ENCODE measurements at places on chromosomes 3 and 15.

DNA sequence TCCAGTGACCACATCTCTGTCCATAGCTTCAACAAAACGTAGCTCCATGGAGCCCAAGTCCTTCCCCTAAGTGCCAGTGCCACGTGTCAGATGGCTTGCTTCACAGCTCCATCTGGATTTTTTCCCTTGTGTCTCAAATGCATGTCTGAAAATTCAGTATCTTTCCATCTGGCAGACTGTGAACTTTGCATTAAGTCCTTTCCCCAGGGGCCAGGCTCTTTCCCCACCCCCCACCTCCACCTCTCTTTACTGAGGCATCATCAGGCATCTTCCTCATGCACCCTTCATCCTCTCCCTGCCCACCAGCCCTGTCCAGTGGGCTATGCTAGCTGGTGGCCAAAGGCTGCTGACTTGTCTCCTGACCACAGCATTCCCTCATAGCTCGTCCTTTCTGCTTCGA is 53.7 kb downstream of the PDIA5 start:
- no peak for DNase-seq

DNA sequence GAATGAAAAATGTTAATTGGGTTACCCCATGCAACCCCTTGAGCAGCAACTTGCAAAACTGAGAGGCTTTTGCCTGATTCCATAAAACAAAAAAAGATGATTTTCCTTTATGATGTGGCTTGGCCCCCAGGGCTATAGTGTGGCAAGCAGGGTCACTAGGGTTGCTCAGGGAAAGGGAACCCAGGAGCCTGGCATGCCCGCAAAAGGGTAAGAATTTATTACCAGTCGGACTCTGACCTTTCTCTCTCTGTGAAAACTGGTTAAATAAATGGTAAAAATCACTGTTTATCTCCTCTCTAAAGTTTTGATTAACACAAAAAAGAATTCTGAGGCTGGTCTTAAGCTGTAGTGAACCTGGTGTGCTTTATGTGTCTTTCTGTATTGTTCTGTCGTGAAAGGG is 37.7 kb upstream of the SEC61A1 start:
- no peak for DNase-seq

DNA sequence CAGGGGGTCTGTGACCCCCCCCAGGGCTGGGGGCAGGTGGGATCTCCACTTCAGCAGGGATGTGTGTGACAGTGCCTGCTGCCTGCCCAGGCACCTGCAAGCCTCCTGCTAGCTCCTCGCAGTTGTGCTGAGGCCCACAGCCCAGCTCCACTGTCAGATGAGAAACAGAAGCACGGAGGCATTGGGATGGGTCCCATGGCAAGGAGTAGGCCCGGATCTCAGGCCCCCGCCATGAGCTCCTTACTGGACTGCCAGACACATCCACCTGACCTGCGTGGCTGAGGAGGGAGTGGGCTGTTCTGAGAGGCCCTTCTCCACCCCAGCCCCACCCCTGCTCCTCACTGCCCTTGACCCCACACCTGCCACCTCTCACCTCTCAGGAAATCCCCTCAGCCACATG is 18.2 kb upstream of the SKOR1 start:
- no peak for DNase-seq

DNA sequence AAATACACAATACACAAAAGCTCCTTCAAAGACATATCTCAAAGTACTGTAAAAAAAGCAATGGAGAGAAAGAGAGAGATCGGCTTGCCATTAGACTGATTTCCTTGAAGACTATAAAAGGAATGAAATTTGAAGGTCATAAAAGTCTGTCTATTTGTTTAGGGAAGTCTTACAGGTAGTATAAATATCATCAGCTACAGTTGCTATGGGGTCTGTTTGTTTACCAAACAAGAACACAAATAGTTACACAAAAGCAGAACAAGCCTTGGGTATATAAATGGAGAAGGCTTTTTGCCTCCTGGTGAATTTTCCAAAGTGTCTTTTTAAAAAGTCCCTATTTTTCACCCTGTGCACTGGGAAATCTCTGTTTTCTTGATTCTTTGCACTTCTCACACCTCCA is 552.3 kb downstream of the FOXP1 start:
- no peak for DNase-seq

GRCh38 chr3:155065537-155065936 is 14.6 kb upstream of the MME start:
- DNase-seq: no peak

- DNase-seq: no peak
Measured at GRCh38 chr15:80654299-80654698, 40.8 kb upstream of the ABHD17C start.

DNA sequence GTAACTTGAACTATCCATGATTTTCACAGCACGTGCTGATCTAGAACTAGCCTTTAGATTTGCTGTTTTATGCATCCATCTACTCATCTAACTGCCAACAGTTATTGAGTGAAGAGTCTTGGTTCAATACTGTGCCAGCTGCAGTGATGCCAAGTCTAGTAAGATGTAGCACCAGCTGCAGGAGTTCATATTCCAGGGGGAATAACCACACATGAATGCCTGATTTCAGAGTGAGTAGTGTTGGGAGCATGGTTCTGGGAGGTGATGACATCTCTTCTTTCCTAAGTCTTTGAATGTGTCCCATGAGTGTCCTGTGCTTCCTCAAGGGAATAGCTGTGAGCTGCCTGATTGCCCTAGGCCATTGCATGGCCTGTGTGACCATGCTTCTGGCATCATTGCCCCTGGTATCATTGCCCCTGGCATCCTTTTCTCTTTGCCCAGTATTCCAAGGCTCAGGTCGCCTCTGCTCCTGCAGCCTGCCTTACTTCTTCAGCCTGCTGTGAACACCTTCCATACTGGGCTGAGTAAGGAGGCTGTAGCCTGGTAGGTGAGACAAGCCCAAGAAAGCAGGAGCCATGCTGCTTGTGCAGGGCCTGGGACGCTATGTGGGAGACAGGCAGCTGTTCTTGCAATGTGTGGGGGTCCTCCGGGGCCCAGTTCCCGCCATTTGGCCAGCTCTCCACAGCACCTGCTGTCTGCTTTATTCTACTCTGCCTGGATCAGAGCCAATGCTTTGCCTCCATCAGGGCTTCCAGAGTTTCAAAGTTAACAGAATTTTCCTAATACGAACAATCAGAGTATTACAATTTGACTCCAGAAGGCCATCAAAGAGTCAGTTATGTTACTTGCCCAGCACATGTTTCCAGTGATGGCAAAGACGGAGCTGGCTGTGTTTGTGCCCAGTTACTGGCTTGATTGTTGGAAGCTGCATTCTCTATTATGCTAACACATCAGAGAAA is 73.2 kb downstream of the CLSTN2 start:
- DNase-seq: no peak

- DNase-seq: no peak
Measured at GRCh38 chr3:33083958-33084357, 13.0 kb downstream of the GLB1 start.

DNA sequence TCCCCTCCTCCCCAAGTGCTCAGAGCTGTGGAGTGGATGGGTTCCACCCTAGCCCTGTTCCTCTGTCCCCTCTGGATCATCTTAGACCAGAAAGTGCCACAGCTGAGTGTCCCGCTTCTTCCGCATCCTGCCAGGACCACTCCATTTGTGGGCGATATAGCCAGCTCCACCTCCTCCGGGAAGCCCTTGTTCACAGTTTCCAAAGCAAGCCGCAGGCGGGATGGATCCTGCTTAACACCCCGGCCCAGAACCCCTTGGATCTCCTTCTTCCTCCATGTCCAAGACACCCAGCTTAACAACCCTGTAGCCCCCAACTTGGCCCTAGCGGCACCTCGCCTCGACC is 490 bp upstream of the ALAS1 start:
- no peak for DNase-seq

DNA sequence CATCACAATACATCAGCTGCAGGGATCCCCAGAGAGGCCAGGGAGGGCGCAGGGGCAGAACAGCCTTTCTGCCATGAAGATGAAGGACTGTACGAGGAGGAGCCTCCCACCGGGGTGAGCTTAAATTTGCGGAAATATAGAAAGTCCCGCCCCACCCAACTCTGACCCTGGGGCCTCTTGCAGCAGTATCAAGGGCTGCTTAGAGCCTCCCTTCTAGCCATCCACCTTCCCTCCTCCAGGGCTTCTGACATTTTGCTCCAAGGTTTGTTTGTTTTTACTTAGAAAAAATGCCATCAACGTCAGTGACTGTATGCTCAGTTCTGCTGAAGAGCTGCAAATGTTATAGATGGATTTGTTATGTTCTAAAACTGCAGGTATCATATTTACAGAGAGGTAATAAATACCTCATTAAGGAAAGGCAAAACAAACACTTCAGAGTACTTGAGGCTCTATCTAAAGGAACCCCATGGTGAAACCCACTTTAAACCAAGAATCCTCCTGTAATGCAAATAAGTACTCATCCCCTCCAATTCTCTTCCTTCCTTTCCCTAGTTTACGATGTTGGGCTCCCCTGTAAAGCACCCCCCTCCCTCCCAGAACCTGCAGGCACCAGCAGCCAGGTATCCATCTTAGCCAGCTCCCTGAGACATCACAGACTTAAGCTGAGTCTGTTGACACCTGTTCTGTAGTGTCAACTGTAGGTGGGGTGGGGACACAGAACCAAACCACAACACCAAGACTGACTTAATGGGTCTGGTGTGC is 30.5 kb downstream of the RFTN1 start:
- DNase-seq: no peak

GRCh38 chr15:32878869-32879805 is 161.3 kb downstream of the GREM1 start:
- DNase-seq: no peak

DNA sequence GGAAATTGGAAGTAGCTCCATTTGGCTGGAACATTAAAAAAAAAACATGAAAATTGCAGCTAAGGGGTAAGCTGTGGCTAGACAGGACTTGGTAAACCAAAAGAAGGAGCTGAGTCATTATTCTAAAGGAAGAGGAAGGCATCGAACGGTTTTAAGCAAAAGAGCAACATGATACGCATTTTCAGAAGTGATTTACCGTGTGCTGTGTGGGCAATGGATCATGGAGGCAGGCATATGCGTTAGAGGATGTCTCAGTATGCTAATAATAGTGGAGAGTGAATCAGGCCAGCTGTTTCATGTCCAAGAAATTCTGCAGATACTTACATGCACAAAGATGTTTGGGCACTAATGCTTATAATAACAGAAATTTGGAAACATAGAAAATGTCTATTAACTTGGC is 409.1 kb upstream of the ATP11B start:
- no peak for DNase-seq

DNA sequence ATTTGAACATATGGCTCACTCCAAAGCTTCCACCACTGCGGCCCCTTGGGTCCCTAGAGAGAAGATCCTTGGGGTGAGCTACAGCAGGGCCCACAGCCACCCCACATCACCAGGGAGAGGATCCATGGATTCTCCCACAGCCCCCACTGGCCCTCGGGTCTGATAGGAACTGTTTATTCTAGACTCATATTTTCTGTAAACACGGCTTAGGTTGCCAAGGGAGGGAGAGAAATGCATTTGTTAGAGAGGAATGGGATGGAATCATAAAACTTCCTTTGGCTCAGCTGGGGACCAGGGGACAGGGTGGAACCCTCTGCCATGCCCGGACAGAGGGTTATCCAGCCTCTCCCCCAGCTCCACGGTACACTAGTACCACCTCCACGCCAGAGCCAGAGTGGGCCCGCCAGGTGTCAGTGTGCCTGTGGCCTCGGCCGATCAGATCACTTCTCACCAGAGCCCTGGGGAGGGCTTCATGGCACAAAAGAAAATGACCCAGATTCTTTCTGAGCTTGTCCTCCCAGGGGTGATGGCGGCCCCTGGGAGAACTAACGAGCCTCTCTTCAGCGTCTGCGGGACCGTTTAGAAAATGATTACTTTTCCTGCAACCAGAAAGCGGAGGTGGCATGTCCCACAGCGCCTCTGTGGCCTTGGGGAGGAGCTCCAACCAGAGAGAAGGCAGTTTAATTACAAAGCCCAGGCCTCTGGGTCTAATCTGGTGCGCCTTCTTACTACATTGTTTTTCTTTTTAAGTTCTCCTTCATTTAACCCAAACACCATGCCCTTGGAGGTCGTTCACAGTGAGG is 33.7 kb downstream of the ADCY5 start:
- DNase-seq: no peak

- DNase-seq: no peak
Measured at GRCh38 chr3:146153429-146153828, 7.6 kb downstream of the PLOD2 start.

- DNase-seq: no peak
Measured at GRCh38 chr15:99053380-99054024, 45.9 kb upstream of the PGPEP1L start.

DNA sequence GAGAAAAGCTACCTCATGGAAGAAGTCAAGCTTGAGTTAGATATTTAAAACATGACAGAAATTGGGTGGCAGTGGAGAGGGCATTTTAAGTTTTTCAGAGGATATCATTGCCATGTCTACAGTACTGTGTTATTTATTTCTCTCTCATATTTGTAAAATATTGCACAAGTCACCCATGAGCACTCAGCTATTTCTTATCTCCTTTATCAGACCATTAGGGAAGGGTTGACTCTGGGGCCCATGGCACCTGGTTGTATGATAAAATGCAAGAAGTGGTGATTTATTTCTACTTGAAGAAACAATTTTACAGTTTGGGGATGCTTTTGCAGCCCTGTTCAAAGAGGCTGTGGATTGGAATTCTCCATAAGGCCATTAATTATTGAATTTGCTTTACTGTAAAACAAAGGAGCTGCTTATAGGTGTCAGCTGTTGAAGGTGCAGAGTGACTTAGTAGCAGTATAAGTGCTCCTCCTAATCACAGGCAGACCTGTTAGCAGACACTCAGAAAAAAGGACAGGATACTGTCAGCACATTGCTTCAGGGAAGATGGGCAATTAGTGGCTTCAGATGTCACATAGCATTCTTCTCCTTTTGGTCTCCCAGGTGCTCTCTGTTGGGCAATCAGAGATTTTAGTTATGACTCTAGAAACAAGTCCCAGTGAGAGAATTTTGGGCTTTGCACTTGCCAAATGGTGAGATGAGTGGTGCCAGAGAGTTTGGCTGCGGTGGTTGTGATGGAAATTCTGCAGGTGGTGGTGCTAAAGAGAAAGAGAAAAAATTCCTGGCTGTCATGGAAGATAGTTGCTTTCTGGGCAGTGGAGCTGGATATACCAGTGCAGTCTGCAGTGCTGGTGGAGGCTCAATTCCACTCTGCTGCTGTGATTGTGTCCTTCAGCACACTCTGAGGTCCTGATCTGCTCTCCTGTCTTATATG is 129.7 kb upstream of the ROPN1 start:
- DNase-seq: no peak

- no peak for DNase-seq
Measured at GRCh38 chr3:63908081-63908736, 4.0 kb downstream of the SCAANT1 start.

GRCh38 chr3:198051836-198052235 is 91.8 kb downstream of the LMLN start:
- DNase-seq: no peak

- DNase-seq: no peak
Measured at GRCh38 chr3:186169379-186169778, 60.5 kb upstream of the ETV5 start.

GRCh38 chr3:51967384-51968169 is at the start of gene PCBP4:
PCBP4 (minus strand) TSS chr3:51967454; CDS start chr3:51961240, 6,214 bp downstream.
- no peak for DNase-seq

- no peak for DNase-seq
Measured at GRCh38 chr3:9033867-9034266, 70.6 kb upstream of the RAD18 start.
